A549 treated with GW870086 at 1 μM for 4 hours (cell line): ENCODE measurements at places on chromosomes 13 and 19. TPM values are rescaled to one million over a fixed set of nuclear protein-coding genes. Genes with fewer than 3 reads are reported as not detected.

Gene ZNF135
- not detected in 5 replicates for total RNA-seq

Gene ZNF878
- not detected in 5 replicates for total RNA-seq

Gene EPSTI1
- total RNA-seq: 0.03 to 0.22 TPM (median 0.16 TPM) in 4 of 5 replicates, not detected in the other

Gene SIGLEC8
- total RNA-seq: not detected in 5 replicates

Gene MYH14
- 4.4 to 7.0 TPM (median 6.4 TPM) in 5 replicates for total RNA-seq

Gene NANOS3
- total RNA-seq: 2.0 to 3.6 TPM (median 3.1 TPM) in 5 replicates

Gene DKKL1
- 0.70 to 1.1 TPM (median 0.89 TPM) in 5 replicates for total RNA-seq

Gene CEACAM19
- 7.3 to 10.3 TPM (median 9.3 TPM) in 5 replicates for total RNA-seq

Gene CDC42EP5
- 0.17 to 0.36 TPM in 2 of 5 replicates, not detected in the others for total RNA-seq

Gene CGB2
- total RNA-seq: 0.26 to 0.34 TPM (median 0.26 TPM) in 3 of 5 replicates, not detected in the others

Gene HCST
- 0.28 to 0.45 TPM in 2 of 5 replicates, not detected in the others for total RNA-seq

Gene ZNF442
- total RNA-seq: not detected in 5 replicates

Gene SKA3
- total RNA-seq: 11.8 to 17.0 TPM (median 13.3 TPM) in 5 replicates

Gene BLOC1S3
- 14.5 to 19.8 TPM (median 17.6 TPM) in 5 replicates for total RNA-seq

Gene SPTBN4
- 0.52 to 0.77 TPM (median 0.65 TPM) in 5 replicates for total RNA-seq

Gene RDH8
- 0.14 to 0.31 TPM (median 0.28 TPM) in 4 of 5 replicates, not detected in the other for total RNA-seq

Gene SPART
- 20.0 to 27.0 TPM (median 22.1 TPM) in 5 replicates for total RNA-seq

Gene FXYD3
- total RNA-seq: 0.39 to 0.46 TPM (median 0.42 TPM) in 3 of 5 replicates, not detected in the others

Gene SPINT2
- 266 to 360 TPM (median 337 TPM) in 5 replicates for total RNA-seq

Gene GAPDHS
- 0.08 to 0.21 TPM (median 0.17 TPM) in 4 of 5 replicates, not detected in the other for total RNA-seq

Gene LRRC25
- total RNA-seq: not detected in 5 replicates

Gene DNAAF3
- 3.7 to 7.7 TPM (median 5.7 TPM) in 5 replicates for total RNA-seq

Gene TSKS
- total RNA-seq: not detected in 5 replicates

Gene PCSK4
- 0.42 to 1.9 TPM (median 1.0 TPM) in 5 replicates for total RNA-seq

Gene ATP12A
- not detected in 5 replicates for total RNA-seq

Gene FAM124A
- 1.8 to 3.0 TPM (median 2.3 TPM) in 5 replicates for total RNA-seq

Gene TMC4
- 0.53 to 1.7 TPM (median 0.91 TPM) in 5 replicates for total RNA-seq

Gene PGLYRP2
- not detected in 5 replicates for total RNA-seq
